ENCODE measurements at places on chromosomes 4 and X.

GRCh38 chr4:11765849-11766453 is 337.3 kb upstream of the HS3ST1 start:
- no peak for DNase-seq

DNA sequence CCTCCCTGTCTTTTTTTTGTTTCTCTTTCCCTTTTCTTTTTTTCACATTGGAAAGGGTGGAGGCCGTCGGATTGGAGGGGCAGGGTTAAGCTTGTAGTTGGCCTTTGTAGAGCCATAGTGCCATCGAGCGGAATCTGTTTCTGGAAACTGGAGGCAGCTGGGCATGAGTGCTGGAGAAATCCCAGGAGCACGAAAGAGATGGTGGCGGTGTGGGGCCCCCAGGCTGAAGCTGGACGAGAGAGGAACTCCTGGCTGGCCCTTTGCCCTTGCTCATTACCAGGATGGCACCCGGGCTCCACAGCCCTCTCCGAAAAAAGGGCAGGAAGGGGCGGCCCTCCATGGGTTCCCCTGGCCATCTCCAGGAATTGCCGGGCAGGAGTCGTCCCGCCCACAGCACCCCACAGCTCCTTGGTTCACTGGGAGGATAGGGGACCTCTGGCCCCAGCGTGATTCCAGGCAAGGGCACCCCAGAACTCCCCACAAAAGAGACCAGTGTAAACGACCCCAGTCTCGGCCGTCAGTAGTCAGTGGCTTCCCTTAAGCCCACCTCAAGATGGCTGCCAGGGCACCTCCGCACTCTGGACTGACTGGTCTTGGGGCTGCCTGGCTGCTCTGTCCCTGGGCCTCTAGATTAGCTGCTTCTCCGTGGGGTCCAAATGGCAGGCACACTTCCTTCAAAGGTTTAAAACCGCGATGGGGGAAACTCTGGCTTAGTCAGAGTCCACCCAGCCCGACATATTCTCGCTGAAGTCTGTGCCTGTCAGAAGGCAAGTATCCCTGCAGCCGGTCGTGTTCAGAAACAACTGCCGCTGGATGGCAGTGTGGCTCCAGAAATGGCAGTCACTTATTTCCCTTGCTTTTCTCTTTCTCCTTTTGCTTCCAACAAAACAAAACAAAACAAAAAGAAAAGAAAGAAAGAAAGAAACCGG is 74.1 kb downstream of the NBDY start:
- DNase-seq: peak; percentile 58

DNA sequence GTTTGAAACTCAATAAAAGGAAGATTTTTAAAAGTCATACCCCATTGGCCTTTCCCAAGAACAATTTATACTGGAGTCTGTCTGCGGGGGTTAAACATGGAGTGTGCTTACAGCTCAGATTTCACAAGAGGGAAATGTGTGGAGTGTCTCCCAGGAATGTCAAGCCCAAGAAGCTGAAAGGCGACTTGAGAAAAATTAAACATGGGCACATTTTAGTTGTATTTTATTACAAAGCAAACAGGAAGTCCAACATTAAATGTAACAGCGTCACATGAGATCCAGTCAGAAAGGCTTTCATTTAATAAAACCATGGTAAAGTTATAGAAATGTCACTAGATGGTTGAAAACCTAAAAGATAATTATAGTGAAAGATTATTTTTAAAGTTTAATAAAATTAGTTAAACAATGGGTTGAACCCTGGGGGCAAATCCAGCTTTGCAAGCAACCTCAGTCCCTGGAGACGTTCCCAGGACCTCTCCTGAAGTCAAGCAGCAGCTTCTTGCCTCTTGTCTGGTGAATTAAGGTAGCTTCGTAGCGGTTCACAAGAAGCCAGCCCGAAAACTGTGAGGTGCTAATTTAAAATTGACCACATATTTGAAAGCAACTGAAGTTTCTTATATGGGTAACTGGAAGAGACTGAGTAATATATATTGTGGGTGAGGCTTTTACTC is 168.4 kb upstream of the EDNRA start:
- DNase-seq: no peak

DNA sequence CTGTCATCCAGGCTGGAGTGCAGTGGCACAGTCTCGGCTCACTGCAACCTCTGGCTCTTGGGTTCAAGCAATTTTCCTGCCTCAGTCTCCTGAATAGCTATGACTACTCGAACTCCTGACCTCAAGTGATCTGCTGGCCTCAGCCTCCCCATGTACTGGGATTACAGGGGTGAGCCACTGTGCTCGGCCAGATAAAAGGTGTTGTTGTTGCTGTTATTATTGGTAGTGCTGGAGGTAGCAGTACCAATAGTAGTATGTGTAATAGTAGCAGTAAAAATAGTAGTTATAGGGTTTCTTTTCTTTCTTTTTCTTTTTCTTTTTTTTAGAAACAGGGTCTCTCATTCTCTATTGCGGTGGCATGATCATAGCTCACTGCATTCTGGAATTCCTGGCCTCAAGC is 592.1 kb downstream of the ARAP2 start:
- no peak for DNase-seq

DNA sequence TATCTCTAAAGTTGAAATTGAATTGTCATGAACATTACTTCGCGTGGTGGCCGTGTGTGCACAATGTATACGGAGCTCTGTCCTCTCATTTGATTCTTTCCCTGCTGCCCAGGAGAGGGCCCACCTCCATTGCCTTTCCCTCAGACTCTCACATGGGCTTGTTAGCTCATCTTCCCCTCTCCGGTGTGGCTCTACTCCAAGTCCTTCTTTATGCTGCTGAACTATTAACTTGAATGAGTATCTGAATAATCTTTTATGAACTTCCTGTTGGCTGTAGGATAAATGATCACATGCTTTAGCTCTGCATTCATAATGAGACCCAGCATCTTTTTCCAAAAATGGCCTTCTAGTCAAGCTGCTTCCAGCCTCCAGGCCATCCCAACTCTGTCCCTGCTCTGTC is 68.8 kb upstream of the CLNK start:
- no peak for DNase-seq

DNA sequence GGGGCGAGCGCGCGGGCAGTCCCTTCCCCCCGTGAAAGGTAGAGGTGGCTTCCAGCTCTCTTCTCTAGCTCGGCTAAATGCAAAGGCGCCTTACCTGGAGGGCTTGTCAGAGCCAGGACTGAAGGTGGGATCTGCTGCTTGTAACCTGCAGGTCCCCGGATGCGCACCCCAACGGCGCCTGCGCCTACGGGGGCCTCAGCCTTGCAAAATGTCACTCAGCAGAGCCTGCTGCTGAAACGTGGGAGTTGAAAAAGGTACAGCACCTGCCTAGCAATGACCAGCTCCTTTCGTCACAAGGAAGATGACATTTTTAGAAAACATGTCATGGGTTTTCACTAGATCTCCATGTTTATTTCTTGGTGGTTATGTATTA is 583 bp downstream of the ABHD18 start:
- DNase-seq: peak; percentile 51

GRCh38 chr4:88439161-88439760 is 17.7 kb upstream of the HERC5 start:
- no peak for DNase-seq

- DNase-seq: no peak
Measured at GRCh38 chr4:52910115-52910514, 48.0 kb downstream of the RASL11B start.

DNA sequence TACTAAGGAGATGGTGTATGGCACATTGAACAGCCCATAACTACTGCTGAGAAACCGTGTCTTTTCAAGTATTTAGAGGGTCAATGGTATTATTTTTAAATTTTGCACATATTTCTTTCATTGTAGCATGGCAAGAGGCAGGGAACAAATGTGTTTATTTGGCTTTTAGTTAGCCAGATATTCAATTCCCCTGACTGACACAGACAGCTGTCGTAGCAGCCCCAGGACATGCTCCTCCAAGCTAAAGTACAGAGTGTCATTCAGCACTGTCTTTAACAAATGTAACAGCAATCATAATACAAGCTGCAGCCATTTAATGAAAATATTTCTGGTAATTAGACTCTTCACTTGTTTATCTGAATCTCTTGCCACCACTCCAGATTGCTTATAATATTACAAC is 687.1 kb downstream of the KLHL13 start:
- DNase-seq: no peak

- DNase-seq: no peak
Measured at GRCh38 chr4:141077611-141078225, 55.6 kb downstream of the RNF150 start.

GRCh38 chr4:55754754-55755350 is 64.7 kb upstream of the EXOC1L start:
- DNase-seq: no peak

GRCh38 chr4:108590776-108591175 is 29.6 kb upstream of the RPL34 start:
- no peak for DNase-seq

GRCh38 chrX:11893933-11894710 is 136.1 kb downstream of the MSL3 start:
- DNase-seq: no peak

DNA sequence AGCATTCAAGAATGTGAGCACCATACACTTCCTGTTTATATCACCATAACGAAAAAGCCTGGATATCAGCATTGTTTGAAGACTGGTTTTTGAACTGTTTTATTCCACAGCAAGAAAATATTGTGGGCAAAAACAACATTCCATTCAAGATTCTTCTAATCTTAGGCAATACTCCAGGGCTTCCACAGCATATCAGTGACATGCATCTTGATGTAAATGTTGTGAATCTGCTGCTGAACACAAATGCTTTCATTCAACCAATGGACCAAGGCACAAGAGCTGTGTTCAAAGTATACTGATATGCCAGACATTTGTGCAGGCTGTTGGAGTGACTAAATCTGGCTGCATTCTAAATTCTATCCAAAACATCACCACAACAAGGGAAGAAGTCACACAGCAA is 260.1 kb upstream of the ETNPPL start:
- no peak for DNase-seq

DNA sequence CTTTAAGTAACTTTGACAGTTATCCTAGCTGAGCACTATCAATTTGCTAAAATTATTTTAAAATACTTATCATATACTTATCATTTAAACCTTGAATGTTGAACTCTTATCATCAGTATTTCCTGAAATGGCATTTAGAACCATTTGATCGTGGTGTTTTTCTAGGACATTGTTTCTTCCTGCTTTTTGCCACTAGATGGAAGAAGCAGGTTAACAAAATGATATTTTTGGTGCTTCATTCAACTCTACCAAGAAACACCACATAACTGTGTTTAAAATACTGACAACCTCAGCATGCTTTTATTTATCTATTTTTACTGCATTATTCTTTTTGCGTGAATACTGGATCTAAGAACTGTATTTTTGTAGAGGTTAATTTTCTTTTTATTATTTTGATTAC is 44.6 kb downstream of the C4orf33 start:
- no peak for DNase-seq

DNA sequence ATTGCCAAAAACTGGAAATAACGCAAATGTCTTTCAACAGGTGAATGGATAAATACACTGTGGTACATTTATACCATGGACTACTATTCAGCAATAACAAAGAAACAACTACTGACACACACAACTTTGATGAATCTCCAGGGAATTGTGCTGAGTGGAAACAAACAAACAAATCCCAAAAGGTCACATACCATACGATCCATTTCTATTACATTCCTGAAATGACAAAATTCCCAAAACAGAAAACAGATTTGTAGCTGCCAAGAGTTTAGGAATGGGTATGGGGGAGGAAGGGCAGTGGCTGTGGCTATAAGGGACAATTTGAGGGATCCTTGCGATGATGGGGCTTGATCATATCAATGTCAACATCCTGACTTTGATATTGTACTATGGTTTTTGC is 2.5 kb downstream of the ZNF182 start:
- no peak for DNase-seq

DNA sequence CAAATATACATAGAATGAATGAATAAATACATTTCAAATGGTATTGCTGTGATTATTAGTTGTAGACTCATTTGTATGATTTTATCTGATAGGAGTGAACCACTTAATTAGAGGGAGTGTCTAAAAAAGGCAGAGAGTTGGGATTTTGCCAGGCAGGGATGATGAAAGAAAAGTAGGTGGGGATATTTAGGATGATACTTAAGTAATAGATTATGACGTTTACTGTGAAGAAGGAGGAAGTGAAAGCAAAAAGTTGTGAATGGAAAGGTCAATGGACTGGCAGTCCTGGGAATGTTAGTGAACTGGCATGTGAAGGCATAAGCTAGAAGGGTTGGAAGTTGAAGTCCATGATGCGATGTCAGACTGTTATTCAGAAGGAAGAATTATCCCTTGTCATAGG is 917.1 kb downstream of the RAPGEF2 start:
- DNase-seq: no peak

- no peak for DNase-seq
Measured at GRCh38 chrX:13276991-13277390, 42.9 kb downstream of the ATXN3L start.

DNA sequence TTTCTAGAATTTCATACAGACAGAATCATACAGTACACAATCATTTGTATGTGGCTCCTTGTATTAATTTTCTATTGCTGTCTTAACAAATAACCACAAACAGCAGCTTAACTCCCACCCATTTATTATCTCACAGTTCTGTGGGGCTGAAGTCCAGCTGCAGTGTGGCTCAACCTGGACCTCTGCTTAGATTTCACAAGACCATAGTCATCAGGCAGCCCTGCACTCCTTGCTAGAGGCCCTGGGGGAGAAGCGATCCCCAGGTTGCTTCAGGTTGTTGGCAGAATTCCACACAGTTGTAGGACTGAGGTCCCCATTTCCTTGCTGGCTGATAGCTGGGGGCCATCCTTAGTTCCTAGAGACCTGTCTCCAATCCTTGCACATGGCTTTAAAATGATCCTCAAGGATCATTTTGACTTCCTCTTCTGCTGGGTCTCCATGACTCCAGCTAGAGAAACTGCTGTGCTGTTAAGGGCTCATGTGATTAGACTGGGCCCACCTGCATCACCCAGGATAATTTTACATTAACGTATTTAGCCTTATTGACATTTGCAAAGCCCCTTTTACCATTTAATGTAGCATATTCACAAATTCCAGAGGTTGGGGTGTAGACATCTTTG is 60.9 kb upstream of the SMAD1 start:
- no peak for DNase-seq

DNA sequence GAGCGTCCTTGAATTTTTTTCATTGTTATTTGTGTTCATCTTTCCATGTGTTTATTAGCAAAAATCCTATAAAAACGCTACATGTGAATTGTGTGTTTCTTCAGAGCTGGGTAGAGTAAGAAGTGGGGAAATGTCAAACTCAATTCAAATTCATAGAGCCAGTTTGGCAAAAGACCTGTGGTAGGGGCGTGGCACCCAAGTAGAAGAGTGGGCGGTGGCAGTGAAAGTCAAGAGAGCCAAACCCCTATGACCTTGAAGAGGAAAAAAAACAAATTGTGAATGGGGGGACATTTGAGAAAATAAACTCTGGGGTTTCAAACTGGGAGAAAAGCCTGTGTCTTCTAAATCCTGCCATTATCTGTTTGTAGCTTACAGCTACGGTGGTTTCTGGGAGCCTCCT is 4.4 kb upstream of the FOXO4 start:
- no peak for DNase-seq

- no peak for DNase-seq
Measured at GRCh38 chr4:78293821-78294301, 236.7 kb downstream of the FRAS1 start.
